ENCODE measurements at places on chromosomes 4 and X.

DNA sequence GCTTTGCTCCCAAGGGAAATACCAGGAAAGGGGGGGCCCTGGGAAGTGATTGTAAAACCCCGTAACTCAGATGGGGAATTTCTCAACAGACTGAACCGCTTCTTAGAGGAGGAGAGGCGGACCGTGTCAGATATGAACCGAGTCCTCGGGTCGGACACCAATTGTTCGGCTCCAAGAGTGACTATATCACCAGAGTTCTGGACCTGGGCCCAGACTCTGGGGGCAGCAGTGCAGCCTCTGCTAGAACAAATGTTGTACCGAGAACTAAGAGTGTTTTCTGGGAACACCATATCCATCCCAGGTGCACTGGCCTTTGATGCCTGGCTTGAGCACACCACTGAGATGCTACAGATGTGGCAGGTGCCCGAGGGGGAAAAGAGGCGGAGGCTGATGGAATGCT is 1.0 kb downstream of the PNMA3 start:
- no peak for DNase-seq

DNA sequence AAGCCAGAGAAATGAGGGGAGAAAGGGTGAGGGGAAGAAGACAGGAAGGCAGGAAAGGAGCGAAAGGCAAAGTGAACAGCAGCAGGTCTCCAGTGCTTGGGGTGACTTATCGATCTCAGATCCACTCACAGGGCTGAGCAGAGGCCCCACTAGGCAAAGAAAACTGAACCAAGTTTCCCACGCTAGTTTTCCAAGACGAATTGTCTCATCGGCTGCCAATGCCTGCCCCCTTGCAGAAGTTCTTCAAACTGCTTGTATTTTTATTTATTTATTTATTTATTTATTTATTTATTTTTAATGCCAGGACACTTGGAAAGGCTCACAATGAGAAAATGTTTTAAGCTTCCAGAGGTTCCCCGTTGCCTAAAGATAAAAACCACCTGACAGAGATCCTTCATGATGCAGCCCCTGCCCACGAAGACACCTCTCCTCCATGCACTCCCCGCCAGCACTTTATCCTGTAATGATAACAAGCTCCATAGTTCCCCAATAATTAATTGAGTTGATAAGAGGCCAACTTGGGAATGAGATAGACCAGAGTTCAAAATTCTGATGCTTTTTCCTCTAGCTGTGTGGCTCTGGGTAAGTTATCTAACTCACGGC is 43.2 kb downstream of the QDPR start:
- DNase-seq: no peak

DNA sequence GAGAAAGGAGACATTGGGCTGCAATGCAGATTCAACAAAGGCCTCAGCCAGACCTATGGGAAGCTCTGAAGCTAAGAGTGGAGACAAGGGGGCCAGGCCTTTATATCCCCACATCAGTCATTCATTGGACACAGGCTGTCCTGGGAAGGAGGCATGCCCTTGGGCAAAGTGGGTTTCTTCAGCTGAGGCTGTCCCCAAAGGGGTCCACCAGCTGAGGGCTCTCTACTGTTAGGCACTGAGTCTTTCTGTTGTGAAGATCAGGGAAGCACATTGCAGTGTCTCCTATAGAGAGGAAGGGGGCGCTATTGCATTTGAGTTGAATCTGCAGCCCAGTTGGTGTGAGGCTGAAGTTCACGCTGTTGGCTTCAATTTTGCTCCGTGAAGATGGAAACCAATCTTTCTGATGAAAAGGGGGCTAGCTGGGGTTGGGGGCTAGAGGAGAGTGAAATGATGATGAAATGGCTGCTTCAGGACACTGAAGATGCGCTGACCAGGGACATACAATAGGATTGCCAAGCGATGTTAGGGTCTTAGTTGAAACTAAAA is 48.0 kb downstream of the SLC25A5 start:
- DNase-seq: no peak

- DNase-seq: no peak
These were observed 7.2 kb downstream of the PRKG2 start for GRCh38 chr4:81207828-81208227.

Data from RWPE2 (cell line).